Activated CD4-positive, alpha-beta T cell treated with anti-CD3 and anti-CD28 coated beads, Interleukin-2, amount 50 U/mL, for 1 hour (primary cell): ENCODE measurements at places on chromosomes 11 and 22.

DNA sequence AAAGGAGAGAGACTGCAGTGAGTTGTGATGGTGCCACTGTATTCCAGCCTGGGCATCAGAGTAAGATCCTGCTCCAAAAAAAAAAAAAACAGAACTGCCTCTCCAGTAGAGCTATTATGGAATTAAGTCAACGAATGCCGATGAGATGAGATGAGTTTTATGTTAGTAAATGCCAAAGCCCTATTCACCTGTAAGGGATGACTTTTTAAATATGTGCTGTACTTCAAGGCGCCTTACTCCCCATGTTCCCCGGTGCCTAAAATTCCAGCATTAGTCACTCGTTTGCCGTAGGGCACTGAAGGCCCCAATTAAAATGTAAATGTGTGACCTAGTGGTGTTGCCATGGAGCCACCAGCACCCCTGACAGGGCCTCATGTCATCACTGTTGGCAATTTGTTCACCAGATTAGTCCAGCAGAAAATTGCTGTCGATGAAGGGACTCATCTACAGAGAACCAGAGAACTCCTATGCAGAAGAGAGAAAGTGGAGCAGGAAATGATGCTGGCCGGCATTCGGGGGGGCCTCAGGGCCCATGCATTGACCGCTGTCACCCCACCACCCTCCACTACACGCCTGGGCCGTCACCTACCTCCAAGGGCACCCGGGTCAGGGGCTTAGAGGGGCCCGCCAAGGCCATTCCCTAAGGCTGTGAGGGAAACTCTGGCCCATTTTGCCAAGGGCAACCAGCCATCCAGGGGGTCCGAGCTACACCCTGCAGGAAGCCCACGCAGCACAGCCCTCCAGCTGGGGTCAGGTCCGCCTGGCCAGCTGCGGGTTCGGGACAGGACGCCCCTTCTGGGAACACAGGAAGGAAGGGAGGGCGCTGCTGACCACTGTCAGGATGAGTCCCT lies 17.8 kb downstream of the LIF start:
- no peak for DNase-seq

DNA sequence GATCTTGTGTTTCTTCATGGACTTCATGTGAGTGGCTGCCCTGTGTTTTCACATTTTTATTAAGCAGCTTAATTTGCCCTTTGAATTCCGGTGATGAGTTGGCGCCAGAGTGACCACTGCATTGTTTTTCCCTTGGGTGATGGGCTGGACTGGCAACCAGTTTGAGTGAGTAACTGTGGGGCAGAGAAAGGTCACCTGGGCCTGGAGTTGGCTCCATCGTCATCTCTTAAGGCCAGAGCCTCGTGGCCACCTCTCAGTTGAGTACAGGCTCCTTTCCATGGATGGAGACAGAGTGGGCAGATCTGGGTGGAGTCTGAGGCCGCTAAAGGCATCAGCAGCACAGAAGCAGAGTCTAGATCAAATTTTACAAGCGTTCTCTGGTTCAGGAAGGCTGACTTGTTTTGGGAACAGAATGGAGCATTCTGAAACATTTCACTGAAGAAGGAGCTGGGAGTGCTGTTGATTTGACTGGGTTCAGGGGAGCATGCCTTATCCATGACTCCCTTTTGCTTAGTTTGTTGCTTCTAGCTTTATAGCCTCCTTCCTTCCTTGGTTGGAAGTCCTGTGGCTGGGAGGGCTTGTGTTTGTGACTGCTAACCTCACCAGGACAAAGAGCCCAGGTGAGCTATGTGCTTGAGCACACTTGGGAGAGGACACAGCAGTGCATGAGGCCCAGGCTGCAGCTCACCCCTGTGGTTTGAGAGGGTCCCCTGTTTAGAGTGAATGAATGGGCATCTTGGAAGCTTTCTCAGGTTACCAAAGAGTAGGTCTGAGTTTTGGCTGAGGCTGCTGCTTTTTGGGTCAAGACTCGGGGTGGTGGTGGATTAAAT lies 7.8 kb downstream of the BCR start:
- no peak for DNase-seq

DNA sequence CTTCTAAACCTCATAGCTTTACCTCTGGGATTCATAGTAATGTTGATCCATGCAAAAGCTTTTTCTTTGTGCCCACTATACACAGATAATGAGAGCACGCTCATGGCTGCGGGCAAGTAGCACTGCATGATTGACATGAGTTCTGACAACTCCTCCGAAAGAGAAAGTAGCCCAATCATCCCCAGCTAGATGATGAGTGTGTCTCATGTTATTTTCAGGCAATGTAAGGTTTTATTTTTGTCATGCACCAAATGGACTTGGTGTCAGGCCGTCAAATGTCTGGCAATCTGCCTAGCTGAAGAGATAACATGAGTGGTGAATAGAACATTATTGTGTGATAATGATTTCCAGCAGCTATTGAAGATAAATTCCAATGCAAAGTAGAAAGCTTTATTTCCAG lies 662.6 kb downstream of the NTM start:
- DNase-seq = no peak

- no peak for DNase-seq
These were observed 12.5 kb upstream of the TCF20 start for GRCh38 chr22:42282943-42283277.

GRCh38 chr22:22408731-22409696 lies 99.5 kb downstream of the ZNF280B start:
- no peak for DNase-seq

GRCh38 chr11:57403802-57404147 lies 13.3 kb upstream of the PRG2 start:
- DNase-seq = no peak

- no peak for DNase-seq
These were observed 33.0 kb downstream of the GNB1L start for GRCh38 chr22:19821523-19822300.

GRCh38 chr11:776561-777287 lies 563 bp downstream of the GATD1 start:
- DNase-seq = peak; percentile 27

- DNase-seq = no peak
These were observed 350.4 kb upstream of the B3GAT1 start for GRCh38 chr11:134762248-134763029.

- DNase-seq = no peak
These were observed 34.9 kb downstream of the SCUBE1 start for GRCh38 chr22:43308060-43308830.

DNA sequence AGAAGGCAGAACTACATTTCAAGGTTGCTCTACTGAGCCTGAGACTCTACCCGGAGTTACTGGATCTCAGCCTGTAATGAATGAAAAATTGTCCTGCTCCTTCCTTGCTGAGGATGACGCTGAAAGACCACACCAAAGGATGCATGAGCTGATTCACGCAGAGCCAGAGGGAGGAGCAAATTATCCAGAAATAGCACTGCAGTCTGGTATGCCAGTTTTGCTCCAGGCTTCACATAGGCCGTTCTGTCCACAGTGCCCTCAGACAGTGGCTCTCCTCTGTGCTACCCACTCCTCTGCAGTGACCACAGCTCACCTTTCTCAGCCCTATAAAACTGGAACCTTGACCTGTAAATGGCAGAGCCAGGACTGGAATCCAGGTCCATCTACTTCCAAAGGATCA lies 79.3 kb upstream of the GALNT18 start:
- no peak for DNase-seq

DNA sequence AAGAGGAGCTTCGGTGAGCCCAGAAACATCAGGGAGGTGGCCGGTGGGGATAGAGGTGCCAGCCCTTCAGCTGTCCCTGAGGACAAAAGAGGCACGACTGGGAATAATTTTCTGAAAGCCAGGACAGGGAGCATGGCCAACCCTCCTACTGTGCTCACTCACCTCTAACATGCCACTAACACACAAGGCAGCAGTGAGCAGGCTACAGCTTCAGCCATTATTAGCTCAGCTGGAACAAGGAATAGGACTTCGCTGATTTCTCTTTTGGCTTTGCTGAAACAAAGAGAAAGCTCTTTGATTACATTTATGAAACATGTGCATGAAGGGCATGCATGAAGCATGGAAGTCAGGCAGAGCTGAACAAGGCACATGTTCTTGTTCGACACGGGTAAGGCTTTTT lies 12.1 kb upstream of the OR10A5 start:
- DNase-seq = no peak

GRCh38 chr11:133930767-133931448 lies 25.9 kb downstream of the IGSF9B start:
- DNase-seq = no peak

- no peak for DNase-seq
These were observed 69.4 kb downstream of the BUD13 start for GRCh38 chr11:116703421-116703820.

DNA sequence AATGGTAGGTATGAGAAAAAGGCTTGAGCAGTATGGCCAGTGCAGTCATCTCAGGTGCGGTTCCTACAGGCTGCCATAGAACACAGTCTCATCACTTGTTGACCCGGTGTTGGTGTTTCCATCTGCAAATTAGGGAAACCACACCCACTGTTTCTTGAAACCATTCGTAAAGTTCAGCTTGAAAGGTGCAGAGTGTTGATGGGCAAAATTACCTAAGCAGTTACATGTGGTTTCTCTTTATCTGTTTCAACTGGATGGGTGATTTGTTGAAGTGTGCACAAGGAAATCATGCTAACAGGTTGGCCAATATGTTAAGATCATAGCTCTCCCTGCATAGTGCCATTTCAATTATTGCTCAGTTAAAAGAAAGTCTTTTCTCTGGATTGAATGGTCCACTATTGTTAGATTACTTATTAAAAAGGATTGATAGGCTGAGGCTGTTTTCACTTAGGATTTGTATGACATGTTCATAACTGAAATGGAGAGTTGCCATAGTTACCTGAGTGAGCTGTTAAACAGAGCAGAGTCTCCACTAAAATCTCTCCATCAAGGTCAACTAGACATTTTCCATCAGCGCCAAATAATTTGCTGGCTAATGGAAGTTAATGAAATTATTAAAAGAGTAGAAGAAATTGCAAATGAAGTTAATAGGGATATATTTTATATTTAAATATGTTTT lies 203.1 kb upstream of the MTMR2 start:
- no peak for DNase-seq

DNA sequence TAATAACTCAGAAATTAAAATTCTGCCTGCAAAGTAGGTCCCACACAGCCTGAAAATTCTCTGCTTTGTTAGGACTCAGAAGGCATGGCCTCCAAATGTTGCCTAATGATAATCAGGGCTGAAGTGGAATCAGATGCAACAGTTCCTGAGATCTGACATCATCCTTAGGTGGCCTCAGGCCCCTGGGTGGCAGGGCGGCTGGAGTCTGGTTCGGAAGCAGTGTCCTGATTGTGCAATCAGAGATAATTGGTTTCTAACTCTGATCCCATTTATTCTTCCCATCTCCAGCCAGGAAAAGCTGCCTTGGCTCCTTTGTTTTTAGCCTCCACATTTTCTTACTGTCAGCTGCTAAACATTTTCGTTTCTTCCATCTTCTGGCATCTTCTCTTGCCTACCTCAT lies 399.3 kb downstream of the OPCML start:
- no peak for DNase-seq

- DNase-seq = no peak
These were observed 6.0 kb upstream of the DRD2 start for GRCh38 chr11:113481226-113481625.

- DNase-seq = no peak
These were observed 131.0 kb downstream of the SLC1A2 start for GRCh38 chr11:35288309-35288708.

DNA sequence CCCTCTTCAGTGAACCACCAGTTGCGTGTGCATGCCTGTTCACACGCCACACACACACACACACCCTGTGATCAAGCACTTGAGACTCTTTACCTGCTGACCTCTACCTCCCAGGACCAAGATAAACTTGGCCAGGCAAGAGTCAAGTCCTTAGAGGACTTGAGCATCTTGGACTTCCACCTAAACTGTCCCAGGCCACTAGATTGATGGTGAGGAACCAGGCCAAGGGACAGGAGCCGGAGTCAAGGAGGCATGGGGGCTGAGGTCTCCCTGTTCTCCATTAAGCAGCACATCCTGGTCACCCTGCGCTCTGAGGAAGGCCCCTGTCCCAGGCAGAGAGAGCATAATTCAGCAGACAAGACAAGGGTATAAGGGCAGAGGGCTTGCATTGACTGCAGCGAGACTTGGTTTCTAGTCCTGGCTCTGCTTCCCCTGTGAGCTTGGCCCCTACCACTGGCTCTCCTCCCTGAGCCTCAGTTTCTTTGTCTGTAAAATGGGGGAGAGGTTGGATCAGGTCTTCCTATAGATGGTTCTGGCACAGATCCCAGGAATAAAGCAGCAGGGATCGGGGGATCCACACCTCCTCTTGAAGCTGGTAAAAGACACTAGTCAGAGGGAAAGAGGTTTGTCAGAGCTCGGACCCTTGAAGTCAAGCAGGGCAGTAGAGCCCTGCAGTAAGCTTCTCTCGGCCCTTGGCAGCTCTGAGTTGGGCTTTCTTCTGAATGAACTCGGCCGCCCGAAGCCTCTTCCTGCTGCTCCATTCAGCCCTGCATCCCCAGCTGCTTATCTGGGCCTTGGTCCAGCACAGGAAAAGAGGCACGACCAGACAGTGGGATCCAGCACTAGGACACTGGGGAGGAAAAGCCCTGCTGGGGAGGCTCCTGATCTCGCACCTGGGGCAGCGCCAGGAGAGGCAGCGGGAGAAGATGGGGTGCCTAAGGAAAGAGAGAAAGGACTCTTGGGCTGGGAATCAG lies 2.0 kb downstream of the CREB3L1 start:
- DNase-seq = no peak

DNA sequence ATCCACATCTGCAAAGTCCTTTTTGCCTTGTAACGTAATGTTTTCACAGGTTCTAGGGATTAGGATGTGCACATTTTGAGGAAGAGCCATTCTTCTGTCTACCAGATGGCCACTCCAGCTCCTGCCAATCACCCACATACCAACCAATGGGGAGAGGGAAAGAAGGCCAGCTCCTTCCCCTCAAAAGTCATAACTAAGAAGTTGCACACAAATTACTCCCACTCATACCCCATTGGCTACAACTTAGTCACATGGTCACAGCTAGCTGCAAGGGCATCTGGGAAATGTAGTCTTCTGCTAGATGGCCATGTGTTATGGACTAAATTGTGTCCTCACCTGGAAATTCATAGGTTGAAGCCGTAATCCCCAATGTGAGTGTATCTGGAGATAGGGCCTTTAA lies 15.4 kb upstream of the MYOD1 start:
- DNase-seq = no peak

- DNase-seq = no peak
These were observed 5.6 kb downstream of the TPBGL start for GRCh38 chr11:75246006-75246670.

DNA sequence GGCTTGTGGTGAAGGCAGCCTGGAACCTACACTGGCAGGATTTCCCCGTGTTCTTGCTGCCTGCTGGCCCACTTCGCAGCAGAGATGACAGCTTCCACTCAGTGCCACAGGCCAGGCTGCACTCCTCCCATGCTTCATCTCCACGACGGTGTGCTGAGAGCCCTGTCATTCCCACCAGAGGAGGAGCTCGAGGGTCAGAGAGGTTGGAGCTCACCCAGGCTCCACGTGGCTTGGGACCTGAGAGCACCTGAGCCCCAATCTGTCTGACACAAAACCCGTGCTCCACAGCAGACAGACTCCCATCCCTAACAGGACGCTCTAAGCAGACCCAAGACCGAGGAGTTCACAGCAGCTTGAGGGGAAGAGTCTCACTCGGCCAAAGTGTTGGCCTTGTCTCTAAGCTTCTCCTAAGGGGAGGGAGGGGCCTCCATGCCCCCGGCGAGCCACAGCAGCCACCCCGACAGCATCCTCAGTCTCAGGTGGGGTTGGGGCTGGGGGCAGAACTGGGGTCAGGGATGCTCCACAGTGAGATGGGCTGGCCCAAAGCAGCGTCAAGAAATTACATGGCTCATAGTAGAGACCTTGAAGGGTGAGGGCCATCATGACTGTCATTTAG lies 10.7 kb downstream of the LRFN4 start:
- DNase-seq = no peak
